ENCODE measurements at places on chromosomes 7 and 10.

DNA sequence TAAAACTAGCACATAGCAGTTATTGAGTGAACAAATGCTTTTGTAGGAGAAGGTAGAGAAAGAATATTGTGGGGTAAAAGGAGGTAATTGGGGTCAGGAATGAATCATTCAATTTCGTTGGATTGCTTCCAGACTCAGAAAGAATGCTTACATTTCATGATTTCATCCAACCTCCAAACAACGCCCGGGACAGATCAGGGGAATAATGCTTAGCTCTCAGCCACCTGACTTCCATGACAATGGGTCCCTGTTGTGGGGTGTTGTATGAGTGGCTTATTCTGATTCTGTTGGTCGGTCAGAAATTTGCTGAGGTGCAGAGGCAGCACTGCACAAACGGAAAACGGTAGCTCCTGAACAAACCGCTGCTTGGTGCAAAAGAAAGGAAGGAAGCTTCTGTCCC is 24.0 kb upstream of the INPP5F start:
- peak; percentile 48 for DNase-seq

DNA sequence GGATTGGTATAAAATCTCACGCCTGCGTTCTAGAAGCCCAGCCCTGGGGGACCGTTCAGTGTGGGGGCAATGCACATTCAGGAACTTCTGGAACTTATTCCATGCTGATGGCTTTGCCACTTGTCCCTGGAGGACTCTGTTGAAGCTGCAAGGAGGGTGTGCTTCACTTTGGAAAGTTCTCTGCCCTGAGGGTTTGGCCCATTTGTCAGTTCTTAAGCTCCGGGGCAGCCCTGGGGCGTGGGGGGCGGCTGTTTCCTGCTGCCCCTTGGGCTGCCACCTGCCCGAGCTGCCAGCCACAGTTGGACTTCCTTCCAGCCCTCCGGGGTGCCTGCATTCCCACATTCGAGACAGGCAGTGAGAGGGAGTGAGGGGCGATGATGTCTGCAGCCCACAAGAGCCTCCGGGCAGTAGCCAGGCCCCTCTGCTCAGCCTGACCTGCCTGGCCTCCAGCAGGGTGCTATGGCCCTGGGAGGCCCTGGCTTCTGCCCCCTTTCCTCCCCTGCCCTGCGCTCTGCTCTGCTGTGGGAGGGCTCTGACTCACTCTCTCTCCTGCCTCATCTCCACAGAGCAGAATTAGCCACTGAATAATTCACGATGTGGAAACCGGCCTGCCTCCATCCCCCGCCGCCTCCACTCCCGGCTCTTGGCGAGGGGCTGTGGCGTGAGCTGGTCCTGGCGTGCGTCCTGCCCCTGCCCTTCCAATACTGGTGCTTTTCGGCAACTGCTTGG is 1.9 kb downstream of the TTYH3 start:
- peak; percentile 83 for DNase-seq

- no peak for DNase-seq
Observed at GRCh38 chr10:73344269-73344668, 14.4 kb downstream of the CFAP70 start.

GRCh38 chr7:139043823-139044812 is 8.3 kb upstream of the ZC3HAV1L start:
- no peak for DNase-seq

DNA sequence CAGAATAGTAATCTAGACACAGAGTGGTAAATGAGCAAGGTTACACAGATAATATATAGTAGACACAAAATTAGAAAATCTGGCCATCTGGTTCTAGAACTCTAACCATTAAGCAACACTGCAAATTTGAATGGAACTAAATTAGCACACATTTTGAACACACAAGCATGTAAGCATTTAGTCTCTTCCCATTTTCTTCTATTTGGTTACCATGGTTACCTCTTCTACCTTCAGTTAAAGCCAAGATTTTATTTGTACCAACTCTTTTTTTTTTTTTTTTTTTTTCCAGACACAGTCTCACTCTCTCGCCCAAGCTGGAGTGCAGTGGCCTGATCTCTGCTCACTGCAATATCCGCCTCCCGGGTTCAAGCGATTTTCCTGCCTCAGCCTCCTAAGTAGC is 790.5 kb downstream of the MAGI2 start:
- no peak for DNase-seq

- DNase-seq, result no peak
Observed at GRCh38 chr7:151133986-151134742, 33.3 kb downstream of the GBX1 start.

- peak; percentile 72 for DNase-seq
Observed at GRCh38 chr7:50610521-50611277, 45.5 kb upstream of the DDC start.

- no peak for DNase-seq
Observed at GRCh38 chr7:3691478-3692158, 390.6 kb downstream of the SDK1 start.

- peak; percentile 28 for DNase-seq
Observed at GRCh38 chr7:132518102-132518838, 58.0 kb downstream of the PLXNA4 start.

- no peak for DNase-seq
Observed at GRCh38 chr10:83673316-83673715, 466.0 kb upstream of the GHITM start.

DNA sequence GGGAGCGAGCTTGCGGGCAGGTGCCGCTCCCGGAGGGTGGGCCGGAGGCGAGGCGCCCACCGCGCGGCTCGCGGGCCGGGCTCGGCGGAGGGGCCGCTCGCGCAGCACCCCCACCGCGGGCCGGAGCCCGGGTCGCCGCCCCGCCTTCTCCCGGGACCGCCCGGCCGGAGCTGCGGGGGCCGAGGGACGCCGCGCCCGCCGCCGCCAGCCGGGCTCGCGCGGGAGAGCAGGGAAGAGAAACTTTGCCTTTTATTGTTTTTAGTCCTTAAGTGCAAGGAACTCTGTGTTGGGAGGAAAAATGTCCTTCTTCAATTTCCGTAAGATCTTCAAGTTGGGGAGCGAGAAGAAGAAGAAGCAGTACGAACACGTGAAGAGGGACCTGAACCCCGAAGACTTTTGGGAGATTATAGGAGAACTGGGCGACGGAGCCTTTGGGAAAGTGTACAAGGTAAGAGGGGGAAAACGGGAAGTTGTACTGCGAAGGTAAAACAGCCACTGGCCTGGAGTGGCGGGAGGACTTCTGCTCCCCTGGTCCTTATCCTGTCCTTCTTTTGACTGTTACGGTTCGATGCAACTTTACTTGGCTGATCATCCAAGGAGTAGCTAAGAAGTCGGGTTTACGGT is 620 bp downstream of the SLK start:
- peak; percentile 52 for DNase-seq

GRCh38 chr7:97021747-97022490 is 2.7 kb downstream of the DLX5 start:
- no peak for DNase-seq

GRCh38 chr10:93722550-93722949 is 20.2 kb upstream of the FRA10AC1 start:
- DNase-seq, result no peak

- peak; percentile 39 for DNase-seq
Observed at GRCh38 chr7:117750612-117751563, 122.4 kb downstream of the CTTNBP2 start.

GRCh38 chr10:22742678-22743077 is 28.3 kb upstream of the PIP4K2A start:
- DNase-seq, result no peak

- no peak for DNase-seq
Observed at GRCh38 chr10:13847201-13847631, 260.5 kb downstream of the PRPF18 start.

DNA sequence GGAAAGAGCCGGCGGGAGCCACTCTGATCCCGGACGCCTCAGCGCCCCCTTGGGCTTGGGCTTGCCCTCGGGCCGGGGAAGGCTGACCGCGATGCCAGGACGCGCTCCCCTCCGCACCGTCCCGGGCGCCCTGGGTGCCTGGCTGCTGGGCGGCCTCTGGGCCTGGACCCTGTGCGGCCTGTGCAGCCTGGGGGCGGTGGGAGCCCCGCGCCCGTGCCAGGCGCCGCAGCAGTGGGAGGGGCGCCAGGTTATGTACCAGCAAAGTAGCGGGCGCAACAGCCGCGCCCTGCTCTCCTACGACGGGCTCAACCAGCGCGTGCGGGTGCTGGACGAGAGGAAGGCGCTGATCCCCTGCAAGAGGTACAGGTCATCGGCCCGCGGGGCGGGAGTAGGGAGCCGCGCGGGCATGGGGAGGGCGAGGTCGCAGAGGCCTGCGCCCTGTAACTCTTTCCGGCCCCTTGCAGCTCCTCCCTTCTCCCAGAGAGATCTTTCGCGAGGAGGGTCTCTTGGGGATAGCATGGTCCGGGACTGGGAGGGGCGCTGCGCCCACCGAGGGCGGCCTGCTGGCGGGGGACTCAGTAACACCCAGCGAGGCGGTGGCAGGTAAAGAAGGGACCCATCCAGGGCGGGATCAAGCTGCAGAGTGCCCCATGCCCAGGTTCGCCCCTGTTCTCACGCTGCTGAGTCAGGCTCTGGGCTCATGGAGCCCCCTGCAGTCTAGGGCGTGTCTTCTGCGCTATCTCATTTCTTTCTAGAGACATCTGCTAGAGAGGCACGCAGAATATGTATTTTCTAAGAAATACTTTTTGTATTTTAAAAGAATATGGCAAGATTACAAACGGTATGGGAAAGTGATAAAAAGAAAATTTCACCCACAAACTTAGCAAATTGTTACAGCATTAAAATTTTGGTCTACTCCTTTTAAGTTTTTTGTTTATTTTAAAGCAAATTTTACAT is 687 bp downstream of the EPDR1 start:
- no peak for DNase-seq

DNA sequence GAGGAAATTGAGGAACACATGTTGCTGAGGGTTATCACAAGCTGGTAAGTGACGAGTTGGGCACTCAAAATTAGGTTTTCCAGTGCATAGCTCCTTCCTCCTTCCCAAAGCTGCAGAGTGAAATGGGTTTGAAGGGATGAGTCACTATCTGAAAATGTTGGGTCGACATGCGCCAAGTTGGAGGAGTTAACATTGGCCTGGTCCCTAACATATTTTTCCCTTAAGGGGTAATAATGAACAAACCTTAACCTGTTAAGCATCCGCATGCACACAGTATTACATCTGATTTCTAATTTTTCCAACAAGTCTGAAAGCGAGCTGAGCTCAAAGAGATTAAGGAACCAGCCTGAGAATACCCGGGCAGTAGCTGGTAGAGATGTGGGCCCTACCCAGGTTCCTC is 20.7 kb upstream of the TECTB start:
- DNase-seq, result peak; percentile 31

- DNase-seq, result no peak
Observed at GRCh38 chr7:128915271-128915819, 4.8 kb upstream of the KCP start.

DNA sequence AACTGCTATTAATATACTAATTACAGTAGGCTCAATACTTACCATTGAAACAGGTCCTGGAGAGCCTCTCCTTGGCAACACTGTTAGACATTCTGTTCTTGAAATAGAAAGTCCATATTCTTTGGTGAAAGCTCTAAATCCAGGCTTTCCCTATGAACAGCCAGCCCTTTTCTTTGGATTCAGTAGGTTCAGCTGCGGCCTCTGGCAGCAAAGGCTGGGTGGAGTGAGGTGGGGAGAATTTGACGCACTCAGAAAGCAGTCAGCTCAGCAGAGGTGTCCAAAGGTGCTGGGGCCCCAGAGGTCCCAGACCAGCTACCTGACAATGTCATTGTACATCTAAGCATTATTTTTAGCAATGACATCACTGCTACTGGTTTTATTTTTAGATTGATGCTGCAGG is 146.1 kb downstream of the GRK5 start:
- no peak for DNase-seq

- DNase-seq, result no peak
Observed at GRCh38 chr7:96676919-96677318, 32.7 kb downstream of the SEM1 start.

GRCh38 chr10:30228417-30229036 is 120.6 kb downstream of the MTPAP start:
- DNase-seq, result no peak

- no peak for DNase-seq
Observed at GRCh38 chr10:5655121-5655520, 11.3 kb downstream of the ASB13 start.

DNA sequence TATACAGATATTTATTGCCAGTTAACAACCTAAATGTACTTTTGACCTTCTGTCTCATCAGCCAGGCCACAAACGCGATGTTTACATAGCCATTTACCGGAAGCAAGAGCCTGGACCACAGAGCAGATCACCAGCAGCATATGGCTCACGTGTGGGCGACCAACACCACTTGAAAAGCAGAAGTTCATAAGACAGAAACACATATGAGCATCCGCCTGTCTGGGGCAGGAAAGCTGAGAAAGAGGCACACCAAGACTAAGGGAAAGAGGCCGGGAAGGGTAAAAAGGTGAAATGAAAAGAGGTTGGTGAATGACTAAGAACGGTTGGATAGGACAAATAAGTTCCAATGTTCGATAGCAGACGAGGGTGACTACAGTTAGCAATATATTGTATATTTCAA is 1.3 kb downstream of the ABCB1 start:
- no peak for DNase-seq

DNA sequence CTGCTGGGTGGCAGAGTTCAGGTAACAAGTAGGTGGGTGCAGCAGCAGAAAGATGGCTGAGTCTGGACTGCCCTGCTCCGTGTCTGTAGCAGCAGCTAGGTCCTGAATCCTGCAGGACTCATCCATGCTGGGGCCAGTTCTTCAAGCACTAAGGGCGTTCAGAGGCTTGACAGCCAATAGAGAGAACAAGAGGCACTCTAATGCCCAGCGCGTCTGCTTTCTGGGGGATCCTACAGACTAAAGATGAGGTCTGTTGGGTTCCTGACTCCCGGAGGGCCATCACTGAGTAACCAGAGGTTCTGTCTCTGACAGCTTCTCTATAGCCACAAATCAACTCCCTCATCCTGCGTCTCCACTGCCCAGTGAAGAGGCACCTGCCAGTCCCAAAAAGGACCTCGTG is 125.5 kb downstream of the PTPN20 start:
- DNase-seq, result no peak

GRCh38 chr10:8691498-8692017 is 637.1 kb downstream of the GATA3 start:
- DNase-seq, result no peak

- DNase-seq, result peak; percentile 99
Observed at GRCh38 chr7:151687523-151688235, 168.0 kb upstream of the RHEB start.

DNA sequence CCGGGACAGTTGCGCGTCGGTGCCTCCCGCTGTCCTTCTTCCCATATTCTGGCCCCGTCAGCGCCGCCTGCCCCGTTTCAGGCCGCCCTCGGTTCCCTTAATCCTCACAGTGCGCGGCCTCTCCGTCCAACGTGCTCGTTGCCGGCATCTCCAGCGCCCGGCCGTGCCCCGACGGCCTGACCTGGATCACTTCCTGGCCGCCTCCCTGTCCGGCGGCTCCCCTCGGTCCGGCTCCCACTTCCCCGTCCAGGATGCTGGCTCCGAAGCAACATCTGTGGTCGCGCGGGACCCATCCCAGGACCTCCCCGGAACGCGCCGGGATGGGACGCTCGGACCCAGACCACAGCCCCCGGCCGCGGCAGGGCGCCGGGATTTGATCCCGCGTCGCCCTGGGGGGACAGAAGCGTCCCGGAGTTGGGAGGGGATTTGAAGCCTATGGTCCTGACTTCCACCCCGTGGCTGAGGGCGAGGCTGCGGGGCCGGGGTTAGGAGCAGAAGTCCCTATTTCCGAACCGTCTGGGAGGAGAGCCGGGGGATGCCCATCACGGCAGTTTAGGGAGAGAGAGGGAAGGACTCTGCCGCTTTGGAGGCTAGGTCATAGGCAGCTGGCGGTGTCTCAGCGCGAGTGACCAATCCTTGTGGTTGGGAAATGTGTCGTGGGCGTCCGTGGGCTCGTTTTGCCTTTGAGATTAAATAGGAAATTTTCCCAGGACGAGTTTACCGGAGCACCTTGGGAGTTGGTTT is 53.8 kb downstream of the KCTD7 start:
- DNase-seq, result peak; percentile 23

Data from MCF 10A (cell line).